ENCODE measurements at places on chromosomes 5 and 9.

DNA sequence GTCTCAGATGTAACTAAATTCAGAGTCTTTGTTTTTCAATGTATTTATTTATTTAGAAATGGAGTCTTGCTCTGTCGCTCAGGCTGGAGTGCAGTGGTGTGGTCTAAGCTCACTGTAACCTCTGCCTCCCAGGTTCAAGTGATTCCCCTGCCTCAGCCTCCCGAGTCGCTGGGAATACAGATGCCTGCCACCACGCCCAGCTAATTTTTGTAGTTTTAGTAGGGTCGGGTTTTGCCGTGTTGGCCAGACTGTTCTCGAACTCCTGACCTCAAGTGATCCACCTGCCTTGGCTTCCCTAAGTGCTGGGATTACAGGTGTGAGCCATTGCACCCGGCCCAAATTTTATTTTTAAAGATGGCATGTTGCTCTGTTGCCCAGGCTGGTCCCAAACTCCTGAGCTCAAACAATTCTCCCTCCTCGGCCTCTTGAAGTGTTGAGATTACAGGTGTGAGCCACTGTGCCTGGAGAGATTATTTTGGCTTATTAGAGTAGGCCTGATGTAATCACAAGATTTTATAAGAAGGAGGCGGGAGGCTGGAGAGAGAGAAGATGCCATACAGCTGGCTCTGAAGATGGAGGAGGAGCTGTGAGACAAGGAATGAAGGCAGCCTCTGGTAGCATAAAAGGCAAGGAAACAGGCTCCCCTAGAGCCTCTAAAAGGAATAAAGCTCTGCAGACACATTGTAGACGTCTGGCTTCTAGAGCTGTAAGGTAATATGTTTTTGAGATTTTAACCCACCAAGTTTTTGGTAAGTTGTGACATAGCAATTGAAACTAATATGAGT, 12.9 kb upstream of the KLF9 start:
- no peak for DNase-seq

GRCh38 chr5:124948754-124949275, 202.4 kb upstream of the ZNF608 start:
- no peak for DNase-seq

- no peak for DNase-seq
Measured at GRCh38 chr9:94802251-94802650, 75.8 kb downstream of the AOPEP start.

- DNase-seq = no peak
Measured at GRCh38 chr9:129650680-129651235, 8.8 kb upstream of the ASB6 start.

DNA sequence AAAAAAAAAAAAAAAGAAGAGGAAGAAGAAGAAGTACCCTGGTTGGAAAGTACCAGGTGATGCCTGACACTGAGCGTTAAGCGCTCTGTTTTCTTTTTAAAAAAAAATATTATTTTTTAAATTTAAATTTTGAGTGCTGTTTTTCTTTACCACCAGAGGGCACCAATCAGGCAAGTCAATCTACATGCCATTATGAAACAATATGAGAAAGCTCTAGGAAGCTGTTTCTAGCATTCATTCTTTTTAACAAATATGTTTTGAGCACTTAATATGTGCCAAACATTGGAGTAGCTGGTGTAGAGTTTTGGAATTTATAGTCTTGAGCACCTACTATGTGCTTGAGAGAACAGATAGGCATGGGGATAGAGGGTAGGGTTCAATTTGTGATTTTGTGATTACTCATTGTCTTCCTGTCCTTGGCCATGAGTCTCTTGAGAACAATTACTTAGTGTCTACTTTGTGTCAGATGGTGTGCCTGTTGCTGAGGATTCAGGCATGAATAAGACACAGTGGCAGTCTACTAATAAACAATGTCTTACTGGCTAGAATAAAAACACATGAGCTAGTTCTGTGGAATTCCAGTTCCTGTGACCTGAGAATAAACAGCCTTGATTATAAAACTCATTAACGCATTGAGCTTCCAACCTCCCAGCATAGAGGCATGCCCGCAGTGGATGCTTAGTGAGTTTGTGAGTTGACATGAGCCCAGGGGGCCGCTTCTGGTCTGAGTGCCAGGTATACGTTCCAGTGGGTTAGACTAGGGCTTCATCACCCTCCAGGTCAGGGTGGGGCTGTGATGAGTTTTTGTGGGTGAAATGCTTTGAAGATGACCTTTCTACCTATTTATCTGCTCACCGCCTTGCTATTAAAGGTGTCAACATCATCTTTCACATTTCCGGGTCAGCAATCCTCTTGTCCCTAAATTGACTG, 3.0 kb upstream of the UBE2R2 start:
- peak; percentile 66 for DNase-seq

DNA sequence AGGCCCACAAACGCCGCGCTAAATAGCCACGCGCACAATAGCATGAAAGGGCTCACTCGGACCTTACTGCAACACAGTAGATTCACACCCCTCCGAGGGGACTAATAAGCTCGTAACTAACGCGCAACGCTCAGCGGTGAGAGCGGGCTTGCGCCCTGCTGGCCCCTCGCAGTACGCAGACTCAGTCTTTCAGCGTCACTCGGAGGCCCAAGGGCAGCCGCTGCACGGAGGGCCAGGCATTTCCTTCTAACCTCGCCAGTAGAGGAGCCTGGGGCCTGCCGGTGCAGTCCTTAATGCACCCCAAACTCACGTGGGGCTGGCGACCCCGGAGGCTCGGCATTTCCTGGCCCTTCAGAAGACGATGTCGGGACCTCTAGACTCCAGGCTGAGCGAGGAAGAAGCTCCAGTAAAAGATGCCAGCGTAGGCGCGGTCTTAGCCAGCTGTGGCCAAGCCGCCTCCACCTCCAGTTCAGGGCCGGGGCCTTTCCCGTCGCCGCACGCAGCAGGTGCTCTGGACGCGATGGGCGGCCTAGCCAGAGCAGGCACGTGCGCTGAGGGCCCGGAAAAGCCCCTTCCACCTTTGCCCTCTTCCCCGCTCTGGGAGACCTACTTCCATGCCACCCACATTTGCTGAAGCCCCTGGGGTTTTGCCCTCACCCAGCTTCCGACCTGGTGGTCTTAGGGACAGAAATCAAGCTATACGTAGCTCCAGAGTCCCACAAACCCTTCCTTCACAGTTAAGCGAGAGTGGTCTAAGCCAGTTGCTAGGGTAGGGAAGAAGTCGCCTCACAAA, 38.3 kb upstream of the TIFAB start:
- DNase-seq = no peak

All from GM12865 (cell line).